NCI-H2171 treated with DMSO at 0.1 percent for 48 hours (cell line): ENCODE measurements at places on chromosomes 11 and 22.

DNA sequence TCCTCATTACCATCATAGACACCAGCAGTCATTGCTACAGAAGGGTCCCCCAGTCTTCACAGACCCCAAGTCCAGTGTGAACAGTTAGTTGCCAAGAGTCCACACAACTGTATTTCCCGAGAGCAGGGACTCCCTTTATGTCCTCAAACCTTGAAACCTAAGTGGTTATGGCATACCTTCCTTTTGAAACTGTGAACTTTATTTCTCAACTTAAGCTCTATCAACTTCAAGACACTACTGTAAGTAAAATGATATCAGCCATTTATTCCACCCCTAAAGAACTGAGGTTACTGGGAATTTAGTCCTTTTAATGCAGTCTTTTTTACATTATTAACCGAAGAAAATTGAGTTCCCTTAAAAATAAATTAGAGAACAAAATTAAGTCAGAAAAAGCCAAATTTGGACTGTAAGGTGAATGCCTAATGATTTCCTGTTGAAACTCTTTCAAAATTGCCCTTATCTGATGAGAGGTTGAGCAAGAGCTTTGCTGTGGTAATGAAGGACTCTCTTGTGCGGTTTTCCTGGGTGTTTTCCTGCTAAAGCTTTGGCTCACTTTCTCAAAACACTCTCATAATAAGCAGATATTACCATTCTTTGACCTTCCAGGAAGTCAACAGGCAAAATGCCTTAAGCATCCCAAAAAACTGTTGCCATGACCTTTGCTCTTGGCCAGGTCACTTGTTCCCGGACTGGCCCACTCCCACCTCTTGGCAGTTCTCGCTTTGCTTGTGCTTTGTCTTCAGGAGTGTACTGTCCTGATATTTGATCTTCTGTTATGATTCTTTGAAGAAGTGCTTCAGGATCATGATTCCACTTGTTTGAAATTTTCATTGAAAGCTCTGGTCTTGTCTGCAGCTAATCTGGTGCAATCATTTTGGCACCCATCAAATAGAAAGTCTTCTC lies 765.4 kb upstream of the ANO3 start:
- no peak for DNase-seq

DNA sequence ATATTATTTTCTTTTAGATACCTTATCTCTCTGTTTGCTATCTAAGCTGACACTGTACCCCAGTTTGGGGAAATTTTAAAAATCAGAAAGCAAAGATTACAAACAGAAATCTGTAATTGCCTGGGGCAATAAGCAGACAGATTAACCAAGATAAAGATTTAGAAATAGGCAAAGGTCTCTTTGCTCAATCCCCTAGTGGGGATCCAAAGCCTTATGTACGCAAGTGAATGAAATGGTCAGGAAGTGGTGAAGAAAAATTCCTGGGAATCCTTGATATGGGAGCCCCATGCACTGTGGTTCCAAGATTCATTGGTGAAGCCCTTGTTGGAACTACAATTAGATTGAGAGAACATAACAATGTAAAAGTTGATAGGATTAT lies 139.5 kb upstream of the GUCY1A2 start:
- DNase-seq, result no peak

GRCh38 chr22:30701872-30702271 lies 7.2 kb downstream of the OSBP2 start:
- DNase-seq, result no peak

DNA sequence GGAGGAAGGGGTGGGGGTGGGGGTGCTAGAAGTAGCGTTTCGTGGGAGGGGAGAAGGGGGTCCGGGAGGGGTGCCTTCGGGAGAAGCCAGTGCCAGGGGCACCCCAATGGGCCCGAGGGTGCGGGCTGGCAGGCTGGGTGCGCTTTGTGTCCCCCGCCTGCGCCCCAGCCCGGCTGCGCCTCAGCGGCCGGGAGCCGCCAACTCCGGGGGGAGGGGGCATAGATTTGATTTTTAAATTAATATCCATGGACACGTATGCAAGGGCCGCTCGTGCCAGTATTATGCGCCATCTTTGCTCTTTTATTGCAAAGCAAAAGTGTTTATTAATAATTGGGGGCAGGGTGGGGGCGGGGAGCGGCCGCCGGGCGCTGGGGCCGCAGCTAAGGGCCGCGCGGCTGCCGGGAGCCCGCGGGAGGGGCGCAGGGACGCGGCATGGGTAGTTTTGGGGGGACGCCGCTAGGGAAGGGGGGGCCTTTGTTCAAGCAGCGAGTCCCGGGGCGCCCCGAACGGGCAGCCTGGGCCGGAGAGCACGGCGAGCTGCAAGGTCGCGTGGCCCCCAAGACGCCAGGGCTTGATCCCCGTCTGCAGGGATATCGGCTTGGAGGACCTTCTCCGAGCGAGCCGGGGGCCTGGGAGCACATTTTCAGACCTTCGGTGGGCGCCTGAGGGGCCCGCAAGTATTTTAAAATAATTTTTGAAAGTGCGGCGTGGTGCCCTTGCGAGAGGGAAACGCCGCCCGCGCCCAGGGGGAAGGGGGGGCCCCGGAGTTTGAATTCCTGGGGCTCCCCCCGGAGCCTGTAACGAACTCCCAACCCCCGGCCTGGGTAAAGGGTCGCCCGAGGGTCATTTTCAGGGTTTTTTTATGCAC lies 959 bp downstream of the CCND1 start:
- no peak for DNase-seq

GRCh38 chr11:6333095-6333494 lies 12.8 kb upstream of the CAVIN3 start:
- DNase-seq, result peak; percentile 79

GRCh38 chr11:67366546-67366945 lies 6.9 kb downstream of the CLCF1 start:
- DNase-seq, result peak; percentile 42
